Caco-2 (cell line): ENCODE measurements at places on chromosomes 3 and 15. TPM values are rescaled to one million over a fixed set of nuclear protein-coding genes. Genes with fewer than 3 reads are reported as not detected.

DNA sequence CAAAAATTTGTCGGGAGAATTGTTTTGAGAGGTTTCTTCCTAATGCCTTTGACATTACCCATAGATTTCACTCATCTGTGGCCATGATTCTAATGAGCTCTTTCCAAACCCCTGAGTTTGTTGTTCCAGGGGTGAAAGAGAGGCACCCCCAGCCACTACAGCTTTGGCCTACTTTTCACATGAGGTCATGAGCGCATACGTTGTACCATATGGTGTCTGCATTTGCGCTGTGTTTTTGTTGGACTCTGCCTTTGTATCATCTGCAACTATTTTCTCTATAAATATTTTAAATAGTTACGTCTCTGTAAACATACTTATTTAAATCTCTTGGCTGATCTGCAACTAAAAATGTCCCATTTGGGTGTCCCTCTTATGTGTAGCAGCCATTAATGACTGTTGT, 107.9 kb downstream of the LRTM1 start:
- H3K36me3 ChIP-seq, result no peaks in the 10 kb centered on the region
- H3K27me3 ChIP-seq, result no peaks in the 10 kb centered on the region; the same call in 1 of the 2 replicates
- H3K4me3 ChIP-seq, result no peak overlapping the region
- H3K27ac ChIP-seq, result no peak overlapping the region

GRCh38 chr3:76131396-76132153, 346.2 kb upstream of the ZNF717 start:
- no peaks in the 10 kb centered on the region for H3K4me1 ChIP-seq
- no peaks in the 10 kb centered on the region for H3K27me3 ChIP-seq
- DNase-seq, result no peak
- no peaks in the 10 kb centered on the region for H3K36me3 ChIP-seq
- no peak overlapping the region for H3K4me3 ChIP-seq

DNA sequence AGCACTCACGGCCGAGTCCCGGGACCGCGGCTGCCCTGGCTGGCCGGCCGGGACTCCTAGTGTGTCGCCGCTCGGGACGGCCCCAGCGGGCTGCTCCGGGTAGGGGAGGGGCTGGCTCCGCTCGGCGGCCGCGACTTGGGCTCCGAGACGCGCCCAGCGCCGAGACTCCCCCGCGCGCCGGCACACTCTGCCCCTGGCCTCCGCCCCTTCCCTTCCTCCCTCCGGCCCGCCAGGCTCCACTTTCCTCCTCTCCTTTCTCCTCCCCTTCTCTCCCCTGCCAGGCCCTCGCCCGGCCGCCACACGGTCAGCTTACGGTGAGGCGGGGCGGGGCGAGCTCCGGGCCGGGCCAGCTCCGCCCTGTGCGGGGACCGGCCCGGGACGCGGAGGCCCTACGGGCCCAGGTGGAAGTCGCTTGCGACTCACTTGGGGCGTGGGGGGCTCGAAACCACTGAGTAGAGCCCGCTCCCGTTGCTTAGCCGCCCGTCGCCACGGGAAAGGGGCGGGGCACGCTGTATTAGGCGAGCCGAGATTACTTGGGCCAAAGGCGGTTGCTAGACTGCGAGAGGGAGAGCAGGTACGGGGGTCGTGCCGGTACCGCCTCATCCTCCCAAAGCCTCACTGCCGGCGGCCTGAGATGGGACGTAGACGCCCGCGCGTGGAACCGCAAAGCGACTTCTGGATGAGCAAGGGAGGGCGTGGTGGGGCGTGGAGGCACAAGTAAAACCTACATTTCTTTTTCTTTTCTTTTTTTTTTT, at the start of gene ITGB5:
Gene ITGB5, minus strand, starts transcription at position 189 of the 755 bp plus-strand sequence. CDS start 365 bp downstream, outside the sequence.
- H3K27me3 ChIP-seq, result no peaks in the 10 kb centered on the region
- peaks cover 29% of the 10 kb centered on the region for H3K4me1 ChIP-seq
- H3K4me3 ChIP-seq, result peak within 1 kb of the TSS; percentile 69
- peak; percentile 90 for DNase-seq
- H3K36me3 ChIP-seq, result no peaks in the 10 kb centered on the region
- peak within 1 kb of the TSS; percentile 88 for H3K27ac ChIP-seq

GRCh38 chr15:95085056-95085455, 853.7 kb downstream of the MCTP2 start:
- no peak overlapping the region for H3K27ac ChIP-seq
- H3K4me1 ChIP-seq, result no peaks in the 10 kb centered on the region
- DNase-seq, result no peak
- H3K27me3 ChIP-seq, result no peaks in the 10 kb centered on the region
- no peaks in the 10 kb centered on the region for H3K36me3 ChIP-seq

DNA sequence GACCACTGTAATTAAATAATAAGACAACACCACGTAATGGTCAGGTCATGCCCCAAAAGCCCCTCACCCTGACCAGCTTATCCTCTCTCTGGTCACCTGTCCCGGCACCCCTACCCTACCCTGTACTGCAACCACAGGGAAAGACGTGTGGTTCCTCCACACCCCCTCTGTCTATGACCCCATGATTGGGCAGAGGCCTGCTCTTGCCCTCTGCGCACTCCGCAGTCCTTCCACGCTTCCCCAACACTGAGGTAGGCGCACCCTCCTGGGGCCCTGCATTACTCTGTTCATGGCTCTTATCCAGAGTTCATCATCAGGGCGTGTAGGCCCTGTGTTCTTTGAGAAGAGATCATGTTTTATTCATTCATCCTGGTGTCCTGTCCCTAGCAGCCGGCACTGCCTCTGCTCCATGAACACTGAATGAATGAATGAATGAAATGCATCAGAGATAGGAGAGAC, 33.8 kb downstream of the MGLL start:
- H3K4me3 ChIP-seq, result no peak overlapping the region
- peaks cover 25% of the 10 kb centered on the region for H3K4me1 ChIP-seq
- H3K27me3 ChIP-seq, result no peaks in the 10 kb centered on the region
- H3K27ac ChIP-seq, result no peak overlapping the region
- H3K36me3 ChIP-seq, result no peaks in the 10 kb centered on the region
- no peak for DNase-seq

- H3K27ac ChIP-seq, result no peak overlapping the region
- no peak for DNase-seq
- no peaks in the 10 kb centered on the region for H3K36me3 ChIP-seq
- H3K27me3 ChIP-seq, result no peaks in the 10 kb centered on the region
- H3K4me3 ChIP-seq, result no peak overlapping the region
- H3K4me1 ChIP-seq, result no peaks in the 10 kb centered on the region
Observed at GRCh38 chr3:118755253-118755801, 279.3 kb downstream of the IGSF11 start.

DNA sequence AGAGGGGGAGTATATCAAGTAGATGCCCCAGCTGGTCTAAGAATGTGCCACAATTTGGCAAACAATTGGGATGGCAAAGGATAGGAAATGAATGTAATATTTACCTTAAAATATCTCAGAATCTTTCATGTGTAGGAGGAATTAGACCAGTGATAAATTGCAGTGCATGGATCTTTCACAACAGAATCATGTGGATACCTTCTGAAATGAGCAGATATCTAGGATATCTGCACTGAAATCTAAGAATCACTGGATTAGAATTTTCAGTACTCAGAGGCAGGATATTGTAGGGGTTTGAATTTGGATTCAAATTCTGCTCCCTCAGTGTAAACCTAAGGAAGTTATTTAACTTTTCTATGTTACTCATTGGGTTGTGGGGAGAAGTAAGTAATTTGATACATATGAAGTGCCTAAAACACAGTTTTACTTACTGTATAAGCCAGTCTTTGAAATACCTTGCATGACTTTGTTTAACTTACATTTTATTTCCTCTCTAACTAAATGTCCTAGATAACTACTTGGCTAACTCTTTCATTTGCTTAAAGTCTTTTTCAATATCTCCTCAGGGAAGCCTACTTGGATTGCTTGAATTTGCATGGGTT, 8.8 kb downstream of the IL1RAP start:
- no peaks in the 10 kb centered on the region for H3K27me3 ChIP-seq
- H3K27ac ChIP-seq, result no peak overlapping the region

GRCh38 chr3:138799822-138800221, 34.9 kb downstream of the PIK3CB start:
- no peak overlapping the region for H3K4me3 ChIP-seq
- DNase-seq, result no peak
- H3K27ac ChIP-seq, result no peak overlapping the region
- H3K27me3 ChIP-seq, result no peaks in the 10 kb centered on the region
- no peaks in the 10 kb centered on the region for H3K36me3 ChIP-seq
- H3K4me1 ChIP-seq, result no peaks in the 10 kb centered on the region

DNA sequence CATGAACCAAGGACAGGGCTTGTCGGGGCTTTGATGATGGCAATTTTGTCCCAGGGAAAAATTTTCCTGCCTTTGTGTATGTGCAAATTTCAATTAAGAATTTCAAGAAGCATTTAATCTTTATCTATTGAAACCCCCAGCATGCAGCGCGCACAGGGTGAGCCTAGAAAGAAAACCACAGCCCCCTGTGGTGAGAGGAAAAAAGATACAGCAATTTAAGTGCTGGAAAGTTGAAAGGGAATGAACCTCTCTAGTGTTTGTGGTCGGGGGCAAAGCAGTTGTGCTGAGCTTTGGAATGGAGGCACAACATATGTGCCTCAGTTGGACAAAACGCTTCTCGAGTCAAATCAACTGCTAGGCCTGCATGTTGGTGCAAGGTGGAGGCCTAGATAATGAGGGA, 111.8 kb upstream of the C15orf61 start:
- no peaks in the 10 kb centered on the region for H3K36me3 ChIP-seq
- H3K4me1 ChIP-seq, result peaks cover 5% of the 10 kb centered on the region; the same call in 1 of the 2 replicates
- no peak overlapping the region for H3K4me3 ChIP-seq

APH1B gene
- total RNA-seq, result 17.3 and 20.3 TPM in 2 replicates

CLDN11 gene
- total RNA-seq, result 0.41 and 0.51 TPM in 2 replicates

RTP3 gene
- not detected in 2 replicates for total RNA-seq

GOLGA8M gene
- not detected in 2 replicates for total RNA-seq
